HuH-7 (cell line): ENCODE measurements at places on chromosomes 2 and 18.

GRCh38 chr2:236870370-236870769, 215.3 kb upstream of the COPS8 start:
- no peak for DNase-seq

DNA sequence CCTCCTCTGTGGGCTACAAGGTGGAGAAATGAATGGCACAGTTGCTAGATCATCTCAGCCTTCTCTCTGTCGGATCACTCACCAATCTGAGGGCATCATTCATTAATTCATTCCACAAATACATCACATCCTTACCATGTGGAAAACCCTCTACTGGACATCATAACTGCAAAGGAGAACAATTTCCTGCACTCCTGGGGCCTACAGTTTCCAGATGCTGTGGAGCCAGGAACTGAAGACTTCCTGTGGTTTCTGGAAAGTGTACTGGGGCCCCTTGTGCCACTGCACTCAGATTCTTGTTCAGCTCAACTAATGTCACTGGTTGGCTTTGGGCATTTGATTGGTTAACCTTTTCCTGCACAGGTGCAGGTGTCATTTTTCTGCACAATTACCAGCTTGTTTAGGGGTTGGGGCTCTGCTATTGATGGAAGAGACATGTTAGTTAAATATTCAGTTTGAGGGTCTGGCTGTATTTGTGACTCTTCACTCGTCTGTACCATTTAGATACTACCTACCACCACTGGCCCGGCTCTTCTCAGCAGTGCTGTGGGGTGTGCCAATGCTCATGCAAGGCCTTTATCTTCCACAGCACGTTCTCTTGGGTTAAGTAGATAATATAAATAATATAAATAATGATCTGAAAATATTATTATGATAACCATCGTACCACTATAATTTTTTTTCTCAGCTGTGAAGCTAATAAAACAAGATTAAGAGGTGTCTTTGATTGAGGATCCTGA, 427.3 kb downstream of the TSN start:
- no peak for DNase-seq

GRCh38 chr2:61478086-61478485, 7.2 kb upstream of the USP34 start:
- DNase-seq: no peak

DNA sequence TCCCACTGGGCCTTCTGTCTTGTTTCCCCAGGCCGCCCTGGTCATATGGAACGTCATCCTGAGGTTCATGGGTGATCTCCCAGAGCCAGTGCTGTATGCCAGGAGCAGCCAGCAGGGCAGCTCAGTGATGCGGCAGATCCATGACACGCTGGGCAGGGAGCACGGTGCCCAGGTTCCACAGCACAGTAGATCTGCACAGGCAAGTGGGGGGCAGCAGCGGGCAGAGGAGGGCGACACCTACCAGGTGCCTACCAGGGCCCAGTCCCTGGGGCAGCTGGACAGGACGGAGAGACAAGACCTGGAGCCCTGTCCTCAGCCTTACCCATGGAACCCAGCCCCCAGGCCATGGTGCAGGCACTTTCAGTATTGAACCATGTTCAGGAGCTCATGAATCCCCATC, 36.1 kb upstream of the GPR17 start:
- no peak for DNase-seq

- no peak for DNase-seq
These were observed 124.5 kb upstream of the CCDC150 start for GRCh38 chr2:196515051-196515450.

GRCh38 chr2:116761864-116762263, 1052.6 kb upstream of the DDX18 start:
- DNase-seq: no peak

DNA sequence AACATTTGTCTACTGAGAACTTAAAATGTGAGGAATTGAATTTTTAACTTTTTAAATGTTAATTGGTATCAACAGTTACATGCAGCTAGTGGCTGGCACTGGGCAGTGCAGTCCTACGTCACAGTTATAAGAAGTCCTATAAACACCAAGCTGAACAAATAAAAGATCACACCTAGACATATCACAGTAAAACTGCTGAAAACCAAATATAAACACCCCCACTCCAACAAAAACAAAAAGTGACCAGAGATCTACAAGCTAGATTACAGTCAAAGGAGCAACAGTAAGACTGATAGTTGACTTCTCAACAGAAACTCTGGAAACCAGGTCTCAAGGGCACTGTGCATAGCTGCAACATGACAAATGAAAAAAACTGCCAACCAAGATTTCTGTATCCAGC, 19.4 kb downstream of the TLK1 start:
- DNase-seq: no peak

GRCh38 chr2:128558441-128558840, 239.8 kb upstream of the HS6ST1 start:
- DNase-seq: no peak

- no peak for DNase-seq
These were observed 74.9 kb downstream of the USP34 start for GRCh38 chr2:61396005-61396404.

- DNase-seq: peak; percentile 50
These were observed 2.1 kb upstream of the CXCR1 start for GRCh38 chr2:218168635-218169462.

DNA sequence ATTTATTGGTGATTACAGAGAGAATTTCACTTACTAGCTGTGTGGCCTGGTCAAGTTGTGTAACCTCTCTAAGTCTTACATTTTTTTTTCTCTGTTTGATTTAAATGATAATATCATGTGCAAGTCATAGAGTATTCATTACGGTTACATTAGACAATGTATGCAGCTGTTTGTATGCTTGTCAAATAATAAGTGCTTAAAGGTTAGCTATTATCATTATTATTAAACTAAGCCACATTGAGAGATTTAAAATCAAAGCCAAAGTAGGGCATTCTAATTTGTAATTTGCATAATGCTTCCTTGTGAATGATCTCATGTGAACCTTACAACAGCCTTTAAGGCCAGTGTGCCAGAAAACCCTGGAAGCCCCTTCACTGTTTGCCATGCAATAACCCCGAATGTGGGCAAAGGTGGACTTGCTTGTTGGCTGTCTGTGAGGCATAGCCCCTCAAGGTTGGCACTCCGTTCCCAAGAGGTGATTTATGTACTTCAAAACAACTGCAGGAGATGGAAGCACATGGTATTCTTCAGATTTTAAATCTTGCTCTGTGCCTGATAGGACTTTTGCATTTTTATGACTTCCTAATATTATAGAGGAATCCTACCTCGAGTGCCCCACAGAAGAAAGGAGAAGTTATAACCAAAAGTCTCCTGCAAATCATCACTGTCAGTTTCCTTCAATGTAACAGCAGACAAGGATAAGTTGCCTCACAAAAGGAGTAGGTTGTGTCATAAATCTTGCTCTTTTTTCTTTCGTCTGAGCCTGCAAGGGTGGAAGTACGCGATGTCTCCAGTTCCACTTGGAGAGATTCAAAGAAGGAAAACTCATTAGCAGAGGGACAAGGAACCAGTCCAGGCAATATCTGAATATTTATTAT, 272.0 kb downstream of the TGIF1 start:
- no peak for DNase-seq

DNA sequence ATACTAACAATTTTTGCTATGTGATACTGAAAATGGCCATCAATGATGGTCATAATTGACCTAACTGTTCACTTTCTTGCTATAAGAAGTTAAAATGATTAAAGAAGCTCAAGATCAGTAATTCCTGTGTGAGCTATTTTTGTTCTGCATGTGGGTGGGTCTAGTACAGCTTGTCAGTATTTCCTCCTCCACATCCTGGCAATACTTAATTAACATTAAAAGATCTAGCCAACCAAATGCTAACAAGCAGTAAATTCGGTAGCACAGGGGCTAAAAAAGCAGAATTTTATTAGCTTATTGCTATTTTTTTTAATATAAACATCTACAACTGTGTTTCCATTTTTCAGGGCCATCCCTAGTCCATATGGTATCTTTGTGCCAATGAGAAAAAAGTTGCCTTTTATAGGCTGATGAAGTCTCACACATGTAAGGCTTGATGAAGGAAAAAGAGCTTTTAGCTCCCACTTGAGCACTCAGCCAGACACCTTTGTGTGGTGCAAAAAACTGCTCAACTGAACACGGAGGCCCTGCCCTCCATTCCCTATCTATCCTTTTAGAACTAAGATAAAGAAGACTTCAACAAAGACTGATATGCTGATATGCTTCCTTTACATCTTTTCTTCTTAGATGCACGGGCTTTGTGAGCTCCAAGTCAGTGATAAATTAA, 4.9 kb upstream of the PNO1 start:
- DNase-seq: no peak

GRCh38 chr2:38650717-38651116, 15.2 kb upstream of the GALM start:
- DNase-seq: no peak

DNA sequence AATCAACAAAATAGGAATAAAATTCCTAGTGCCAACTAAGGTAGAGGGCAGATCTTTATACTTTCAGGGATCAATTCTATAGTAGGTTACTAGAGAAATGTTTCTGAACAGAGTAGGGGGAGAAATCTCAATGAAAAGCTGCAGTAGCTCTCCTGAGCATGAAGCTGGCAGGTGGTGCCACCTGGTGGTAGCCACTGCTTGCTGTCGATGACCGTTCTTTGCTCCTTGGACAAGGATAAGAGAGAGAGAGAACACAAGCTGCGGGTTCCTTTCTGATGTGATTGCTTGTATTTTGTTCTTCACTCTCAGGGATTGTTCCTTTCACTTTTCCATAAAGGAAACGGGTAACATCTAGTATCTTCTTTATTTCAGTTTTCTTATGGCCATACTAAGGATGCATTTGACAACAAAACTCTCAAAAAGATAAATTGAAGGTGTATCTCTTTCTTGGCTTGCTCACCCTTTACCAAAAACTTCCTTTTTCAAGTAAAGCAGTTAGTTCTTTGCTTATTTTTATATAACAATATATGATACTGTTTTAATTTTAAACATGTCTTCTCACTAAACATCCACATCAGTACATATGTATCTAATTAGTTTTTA, 18.6 kb upstream of the MRPL19 start:
- DNase-seq: peak; percentile 36

DNA sequence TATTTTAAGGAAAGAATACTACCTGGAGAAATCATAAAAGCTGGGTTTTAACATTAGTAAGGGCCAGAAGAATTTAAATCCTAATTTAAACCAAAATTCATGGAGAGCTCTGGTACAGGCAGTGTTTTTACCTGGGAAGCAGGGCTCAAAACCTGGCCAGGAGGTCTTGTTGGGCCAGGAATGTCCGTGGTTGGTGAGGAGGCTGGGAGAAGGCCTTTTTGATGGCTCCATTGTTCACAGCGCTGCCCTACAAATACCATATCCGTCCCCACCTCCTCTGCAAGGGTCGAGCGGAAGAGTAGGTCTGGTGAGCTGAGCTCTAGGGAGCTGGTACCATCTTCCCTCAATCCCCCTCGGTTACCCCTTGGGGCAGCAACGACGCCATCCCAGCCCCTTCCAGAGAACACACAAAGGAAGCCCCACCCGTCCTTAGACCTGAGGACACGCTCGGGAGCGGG, 10.9 kb upstream of the HOXD1 start:
- no peak for DNase-seq

DNA sequence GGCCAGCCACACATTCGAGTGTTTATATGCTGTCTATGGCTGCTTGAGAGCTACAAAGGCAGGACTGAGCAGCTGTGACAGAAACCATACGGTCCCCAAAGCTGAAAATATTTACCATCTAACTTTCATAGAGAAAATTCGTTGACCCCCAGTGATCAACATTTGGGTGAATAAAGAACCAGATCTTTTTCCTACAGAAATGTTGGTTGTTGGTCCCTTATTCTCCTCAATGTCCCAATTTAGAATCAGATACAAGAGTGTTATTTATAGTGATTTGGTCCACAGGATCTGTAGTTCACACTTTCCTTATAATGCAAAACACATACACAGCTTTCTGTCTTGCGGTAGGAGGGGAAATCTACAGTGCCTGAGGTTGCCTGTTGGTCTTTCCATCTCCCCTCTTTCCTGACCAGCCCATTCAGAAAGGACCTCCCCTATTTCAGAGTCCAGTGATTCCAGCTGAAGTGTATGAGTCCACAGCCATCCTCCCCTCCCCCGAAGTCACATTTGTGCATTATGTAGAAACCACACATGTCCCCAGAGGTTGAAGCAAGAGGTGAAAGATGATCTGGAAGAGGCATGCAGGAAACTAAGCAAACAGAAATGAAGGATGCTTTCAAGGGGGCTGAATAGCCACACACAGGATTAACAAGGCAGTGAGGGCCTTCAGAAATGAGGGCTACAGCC, 61.9 kb downstream of the SPRED2 start:
- DNase-seq: no peak

DNA sequence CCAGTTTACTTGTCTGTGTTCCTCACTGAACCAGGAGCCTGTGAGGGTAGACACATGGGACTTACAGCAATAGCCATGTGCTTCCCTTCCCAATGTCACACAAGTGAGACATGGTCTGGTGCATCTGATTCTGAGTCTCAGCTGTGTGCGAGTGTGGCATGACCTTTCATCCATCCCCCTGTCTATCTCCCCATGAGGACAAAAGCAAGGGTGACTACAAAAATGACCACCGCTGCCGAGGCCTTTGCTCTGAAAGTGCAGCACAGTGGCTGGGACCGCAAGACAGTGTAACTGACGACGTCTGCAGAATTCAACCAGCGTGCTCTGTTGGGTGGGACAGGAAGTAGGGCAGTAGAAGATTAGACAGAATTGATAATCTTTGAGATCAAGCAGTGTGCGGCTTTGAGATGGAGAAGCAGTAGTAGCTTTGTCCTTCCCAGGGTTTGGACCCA, 50.5 kb downstream of the RAB31 start:
- no peak for DNase-seq

DNA sequence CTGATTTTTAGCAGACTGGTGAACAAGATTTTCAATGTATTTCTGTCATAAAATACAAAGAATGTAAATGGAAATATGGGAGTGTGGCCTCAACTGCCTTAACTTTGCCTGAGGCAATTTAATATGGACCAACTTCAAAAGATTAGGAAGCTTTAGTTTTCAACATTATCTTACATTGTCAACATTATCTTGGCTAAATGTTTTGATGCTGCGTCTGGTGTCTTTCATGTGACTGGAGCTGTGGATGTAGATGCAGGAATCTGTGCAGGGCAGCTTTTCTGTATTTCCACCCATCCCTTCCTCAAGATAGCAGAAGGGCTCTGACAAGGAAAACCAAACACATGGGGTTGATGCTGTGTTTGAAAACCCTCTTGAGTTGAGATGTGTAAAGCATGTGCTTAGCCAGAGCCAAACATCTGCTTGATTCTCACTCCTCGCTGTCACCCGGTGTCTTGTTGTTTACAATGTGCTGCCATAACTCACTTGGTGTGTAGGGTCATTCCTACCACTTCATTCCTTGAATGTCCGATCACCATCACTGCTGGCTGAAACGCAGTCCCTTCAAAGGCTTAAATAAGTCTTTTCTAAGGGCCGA, 33.0 kb downstream of the COPS8 start:
- DNase-seq: no peak

DNA sequence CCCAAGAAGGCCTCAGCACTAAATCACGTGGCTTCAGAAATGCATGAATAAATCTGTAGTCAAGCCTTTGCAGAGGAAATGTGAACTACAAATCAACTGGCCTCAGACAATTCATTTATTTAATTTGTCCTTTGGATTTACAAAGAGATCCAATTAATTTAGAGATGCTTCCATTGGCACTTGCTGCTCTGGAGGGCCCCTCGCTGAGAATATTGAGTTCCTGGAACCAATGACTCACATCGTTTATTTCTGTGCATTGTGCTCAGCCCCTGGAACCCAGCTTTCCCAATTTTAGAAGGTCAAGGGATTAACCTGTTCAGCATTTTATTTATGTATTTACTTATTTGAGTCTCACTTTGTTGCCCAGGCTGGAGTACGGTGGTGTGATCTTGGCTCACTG, 47.2 kb upstream of the MGAT4A start:
- DNase-seq: no peak
